Lower lobe of right lung (tissue), 2 donors: ENCODE measurements at places on chromosomes 2 and 18. TPM values are rescaled to one million over a fixed set of nuclear protein-coding genes. Genes with fewer than 3 reads are reported as not detected.

Gene NT5DC4
- total RNA-seq = 0.53 TPM

Gene POTEC
- total RNA-seq = not detected

Gene SERPINB10
- total RNA-seq = not detected

Gene GCA
- 94.0 TPM for total RNA-seq

DNA sequence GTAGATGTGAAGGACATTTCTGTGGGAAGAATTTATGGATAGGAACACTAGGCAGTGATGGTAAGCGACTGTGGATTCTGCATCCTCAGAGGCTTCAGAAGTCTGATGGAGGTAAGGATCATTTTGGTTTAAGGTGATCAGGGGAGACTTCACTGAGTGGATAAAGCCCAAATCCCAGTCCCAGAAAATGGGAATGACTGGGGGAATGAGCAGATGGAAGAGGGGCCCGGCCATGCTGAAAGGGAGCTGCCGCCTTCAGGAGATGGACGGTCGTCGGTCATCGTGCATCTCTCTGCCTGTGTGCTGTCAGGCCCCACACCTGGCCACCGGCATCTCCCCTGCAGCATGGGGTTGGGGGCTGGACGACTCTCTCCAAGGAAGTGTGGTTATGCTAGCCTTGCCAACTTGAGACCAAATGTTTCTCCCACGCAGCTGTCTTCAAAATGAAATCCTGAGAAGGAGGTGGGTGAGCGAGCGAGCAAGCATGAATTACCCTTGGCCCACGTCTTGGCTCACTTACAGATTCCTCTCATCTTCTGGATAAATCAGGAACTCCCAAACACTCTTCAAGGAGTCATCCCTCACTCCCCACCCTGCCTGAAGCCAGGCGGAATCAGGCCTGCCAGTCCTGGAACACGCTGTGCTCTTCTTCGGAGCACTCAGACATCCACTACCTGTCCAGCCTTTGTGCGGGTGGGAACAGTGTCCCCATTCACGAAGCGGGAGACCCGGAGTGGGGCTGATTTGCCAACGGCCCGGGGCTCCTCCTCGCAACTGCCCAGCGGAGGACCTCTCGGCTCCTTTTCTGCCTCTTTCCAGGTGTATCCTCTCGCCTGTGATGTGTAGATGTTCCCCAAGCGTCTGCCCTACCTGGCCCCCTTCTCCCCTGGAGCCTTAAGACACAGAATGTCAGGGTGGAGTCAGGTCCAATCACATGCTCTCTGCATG is 85.6 kb downstream of the PRKCE start:
- H3K27me3 ChIP-seq = no peaks in the 10 kb centered on the region
- no peak overlapping the region for H3K4me3 ChIP-seq
- H3K36me3 ChIP-seq = peaks cover 4% of the 10 kb centered on the region
- H3K4me1 ChIP-seq = peaks cover 11% of the 10 kb centered on the region

DNA sequence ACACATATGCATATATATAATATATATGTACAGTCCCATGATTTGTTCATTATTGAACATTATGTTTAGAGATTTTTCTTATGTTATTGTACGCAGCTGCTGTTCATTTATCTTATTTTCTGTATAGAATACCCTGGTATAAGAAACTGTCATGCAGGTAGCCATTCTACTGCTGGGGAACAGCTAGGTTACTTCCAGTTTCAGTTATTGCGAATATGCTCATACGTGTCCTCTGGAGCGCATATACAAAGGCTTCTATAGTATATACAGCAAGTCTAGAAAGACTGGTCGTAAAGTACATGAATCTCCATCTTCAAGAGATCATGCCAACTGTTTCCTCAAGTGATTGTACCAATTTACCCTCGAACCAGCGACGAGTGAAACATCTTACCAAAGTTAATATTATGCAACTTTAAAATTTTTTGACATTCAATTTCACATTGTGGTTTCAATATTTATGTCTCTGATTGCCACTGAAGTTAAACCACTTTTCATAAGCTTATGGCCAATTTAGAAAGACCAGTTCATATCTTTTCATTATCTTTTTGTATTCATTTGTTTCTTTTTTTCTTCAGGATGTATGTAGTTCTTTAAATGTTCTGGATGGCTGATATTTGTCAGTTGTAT is 53.5 kb downstream of the RDH14 start:
- no peaks in the 10 kb centered on the region for H3K27me3 ChIP-seq
- H3K27ac ChIP-seq = no peak overlapping the region
- no peaks in the 10 kb centered on the region for H3K36me3 ChIP-seq
- no peak overlapping the region for H3K4me3 ChIP-seq

- no peak overlapping the region for H3K4me3 ChIP-seq
- no peaks in the 10 kb centered on the region for H3K4me1 ChIP-seq
- peaks cover 17% of the 10 kb centered on the region for H3K27me3 ChIP-seq
- no peak overlapping the region for H3K27ac ChIP-seq
- no peak for DNase-seq
- no peaks in the 10 kb centered on the region for H3K36me3 ChIP-seq
Measured at GRCh38 chr2:219314804-219315468, 5.7 kb upstream of the PTPRN start.

DNA sequence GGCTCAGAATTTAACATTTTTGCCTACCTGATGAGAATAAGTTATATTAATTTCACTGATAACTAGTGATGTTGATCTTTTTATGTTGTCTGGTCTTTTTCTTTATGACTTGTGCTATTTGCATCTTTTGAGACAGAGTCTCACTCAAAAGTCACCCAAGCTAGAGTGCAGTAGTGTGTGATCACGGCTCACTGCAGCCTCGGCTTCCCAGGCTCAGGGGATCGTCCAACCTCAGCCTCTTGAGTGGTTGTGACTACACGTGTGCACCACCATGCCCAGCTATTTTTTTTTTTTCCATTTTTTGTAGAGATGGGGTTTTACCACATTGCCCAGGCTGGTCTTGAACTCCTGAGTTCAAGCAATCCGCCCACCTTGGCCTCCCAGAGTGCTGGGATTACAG is 7.5 kb downstream of the SMCHD1 start:
- no peak for DNase-seq
- H3K27me3 ChIP-seq = no peaks in the 10 kb centered on the region
- no peak overlapping the region for H3K27ac ChIP-seq
- H3K4me1 ChIP-seq = peaks cover 33% of the 10 kb centered on the region
- H3K4me3 ChIP-seq = no peak overlapping the region

DNA sequence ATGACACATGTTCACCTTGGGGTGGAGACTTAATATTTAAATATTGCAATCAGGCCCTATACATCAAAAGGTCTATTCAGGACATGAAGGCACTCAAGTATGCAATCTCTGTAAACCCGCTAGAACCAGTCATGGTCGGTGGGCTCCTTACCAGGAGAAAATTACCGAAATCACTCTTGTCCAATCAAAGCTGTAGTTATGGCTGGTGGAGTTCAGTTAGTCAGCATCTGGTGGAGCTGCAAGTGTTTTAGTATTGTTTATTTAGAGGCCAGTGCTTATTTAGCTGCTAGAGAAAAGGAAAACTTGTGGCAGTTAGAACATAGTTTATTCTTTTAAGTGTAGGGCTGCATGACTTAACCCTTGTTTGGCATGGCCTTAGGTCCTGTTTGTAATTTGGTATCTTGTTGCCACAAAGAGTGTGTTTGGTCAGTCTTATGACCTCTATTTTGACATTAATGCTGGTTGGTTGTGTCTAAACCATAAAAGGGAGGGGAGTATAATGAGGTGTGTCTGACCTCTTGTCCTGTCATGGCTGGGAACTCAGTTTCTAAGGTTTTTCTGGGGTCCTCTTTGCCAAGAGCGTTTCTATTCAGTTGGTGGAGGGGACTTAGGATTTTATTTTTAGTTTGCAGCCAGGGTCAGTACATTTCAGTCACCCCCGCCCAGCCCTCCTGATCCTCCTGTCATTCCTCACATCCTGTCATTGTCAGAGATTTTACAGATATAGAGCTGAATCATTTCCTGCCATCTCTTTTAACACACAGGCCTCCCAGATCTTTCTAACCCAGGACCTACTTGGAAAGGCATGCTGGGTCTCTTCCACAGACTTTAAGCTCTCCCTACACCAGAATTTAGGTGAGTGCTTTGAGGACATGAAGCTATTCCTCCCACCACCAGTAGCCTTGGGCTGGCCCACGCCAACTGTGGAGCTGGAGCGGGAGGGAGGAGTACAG is 108.1 kb downstream of the XRCC5 start:
- H3K27me3 ChIP-seq = no peaks in the 10 kb centered on the region
- DNase-seq = no peak
- peak overlapping the region; percentile 44 for H3K27ac ChIP-seq
- H3K4me3 ChIP-seq = no peak overlapping the region
